ENCODE measurements at places on chromosomes 5 and 9.

- no peak for DNase-seq
These were observed 11.3 kb downstream of the CTXN3 start for GRCh38 chr5:127660047-127660733.

GRCh38 chr5:54454602-54455001, 897 bp upstream of the HSPB3 start:
- no peak for DNase-seq

- DNase-seq: no peak
These were observed 116.0 kb upstream of the LPCAT1 start for GRCh38 chr5:1639757-1640156.

DNA sequence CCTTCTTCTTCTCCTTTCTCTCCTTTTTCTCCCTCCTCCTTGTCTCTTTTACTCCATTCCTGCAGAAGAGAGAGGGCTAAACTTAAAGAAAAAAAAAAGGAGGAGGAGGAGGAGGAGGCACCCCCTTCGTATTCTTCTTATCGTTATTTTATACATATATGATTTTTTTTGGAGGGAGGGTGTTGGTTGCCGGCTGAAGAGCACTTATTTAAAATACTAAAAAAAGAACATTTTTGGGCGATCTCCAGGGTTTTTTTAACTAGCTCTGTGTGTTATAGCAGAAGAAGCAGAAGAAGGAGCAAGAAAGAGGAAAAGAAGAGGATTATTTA, 381 bp downstream of the NR2F1 start:
- peak; percentile 60 for DNase-seq

DNA sequence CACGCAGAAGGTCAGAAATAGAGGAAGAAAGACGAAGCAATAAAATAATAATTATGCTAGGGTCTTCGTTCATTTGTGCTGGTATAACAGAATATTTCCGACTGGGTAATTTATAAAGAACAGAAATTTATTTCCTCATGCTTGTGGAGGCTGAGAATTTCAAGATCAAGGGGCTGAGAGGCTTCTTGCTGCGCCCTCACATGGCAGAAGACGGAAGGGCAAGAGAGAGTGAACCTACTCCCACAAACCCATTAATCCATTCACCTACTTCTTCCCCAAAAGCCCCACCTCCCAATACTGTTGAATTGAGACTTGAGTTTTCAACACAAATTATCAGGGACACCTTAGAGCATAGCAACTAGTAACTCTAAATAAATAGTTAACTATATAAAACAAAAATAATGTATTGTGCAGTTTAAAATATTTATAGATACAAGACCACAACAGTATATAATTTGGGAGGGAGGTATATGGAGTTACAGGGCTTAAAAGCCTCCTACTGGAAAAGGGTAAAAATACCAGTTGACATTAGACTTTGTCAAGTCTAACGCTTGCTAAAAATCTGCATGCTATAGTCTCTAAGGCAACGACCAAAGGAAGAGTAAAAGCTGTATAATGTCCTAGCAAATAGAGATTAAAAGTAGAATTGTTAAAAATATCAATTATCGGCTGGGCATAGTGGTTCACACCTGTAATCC, 40.3 kb upstream of the NAA35 start:
- peak; percentile 59 for DNase-seq

- DNase-seq: peak; percentile 26
These were observed 566.7 kb downstream of the CCDC171 start for GRCh38 chr9:16119261-16120230.

- DNase-seq: no peak
These were observed 48.8 kb upstream of the FBN2 start for GRCh38 chr5:128586848-128587247.

GRCh38 chr5:57947181-57947580, 464.6 kb upstream of the ACTBL2 start:
- no peak for DNase-seq

- no peak for DNase-seq
These were observed 176.8 kb downstream of the FER start for GRCh38 chr5:108924457-108924961.

- no peak for DNase-seq
These were observed 47.8 kb downstream of the LOX start for GRCh38 chr5:122030251-122030650.

DNA sequence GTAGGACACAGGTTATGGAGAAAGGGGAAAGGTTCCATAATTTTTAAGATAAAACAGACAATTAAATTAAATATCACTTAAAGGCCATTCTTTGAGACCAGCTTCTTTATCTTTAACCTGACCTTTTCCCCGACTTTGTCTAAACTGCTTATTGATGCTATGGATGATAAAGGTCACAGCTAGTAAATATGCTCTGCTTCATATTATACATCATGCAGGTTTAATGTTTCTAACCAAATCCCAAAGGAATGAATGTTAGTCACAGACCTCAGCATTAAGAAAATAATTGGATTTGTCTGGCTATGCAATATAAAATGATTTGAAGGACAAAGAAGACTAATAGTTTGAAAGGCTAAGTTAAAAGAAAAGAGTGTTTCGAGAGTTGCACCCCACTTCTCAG, 147.6 kb downstream of the ST8SIA4 start:
- DNase-seq: no peak

DNA sequence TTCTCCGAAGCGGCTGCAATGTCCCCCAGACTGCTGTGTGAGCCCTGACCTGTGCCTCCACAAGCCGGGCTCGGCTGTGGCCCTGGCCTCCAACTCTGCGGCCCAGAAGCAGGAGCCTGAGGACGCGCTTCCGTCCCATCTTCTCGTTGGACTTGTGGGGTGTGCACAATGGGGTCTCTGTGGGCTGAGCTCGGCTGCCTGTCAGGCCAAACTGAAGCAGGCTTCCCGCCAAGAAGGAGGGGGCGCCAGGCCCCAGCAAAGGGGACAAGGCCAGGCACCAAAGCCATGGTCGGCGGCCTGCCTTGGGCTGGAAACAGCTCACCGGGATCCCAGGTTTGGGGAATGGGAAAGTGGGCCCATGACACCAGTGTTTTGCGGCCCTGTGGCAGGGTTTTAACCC, 4.1 kb downstream of the NOTCH1 start:
- no peak for DNase-seq

Data from cardiac muscle cell (in vitro differentiated cells and primary cell).